ENCODE measurements at places on chromosomes 13 and 19. TPM values are rescaled to one million over a fixed set of nuclear protein-coding genes. Genes with fewer than 3 reads are reported as not detected.

The DIRAS1 gene
- not detected for total RNA-seq

- no peak for DNase-seq
- H3K27ac ChIP-seq: no peak overlapping the region
- no peaks in the 10 kb centered on the region for H3K36me3 ChIP-seq
- peaks cover 13% of the 10 kb centered on the region for H3K4me1 ChIP-seq
- no peak overlapping the region for H3K4me3 ChIP-seq
- H3K27me3 ChIP-seq: no peaks in the 10 kb centered on the region
Measured at GRCh38 chr13:28607187-28607955, 51.6 kb upstream of the POMP start.

- DNase-seq: no peak
- no peaks in the 10 kb centered on the region for H3K36me3 ChIP-seq
- no peaks in the 10 kb centered on the region for H3K27me3 ChIP-seq
- no peak overlapping the region for H3K4me3 ChIP-seq
- no peaks in the 10 kb centered on the region for H3K4me1 ChIP-seq
- H3K27ac ChIP-seq: no peak overlapping the region
Measured at GRCh38 chr13:78845656-78846365, 186.9 kb upstream of the OBI1 start.

DNA sequence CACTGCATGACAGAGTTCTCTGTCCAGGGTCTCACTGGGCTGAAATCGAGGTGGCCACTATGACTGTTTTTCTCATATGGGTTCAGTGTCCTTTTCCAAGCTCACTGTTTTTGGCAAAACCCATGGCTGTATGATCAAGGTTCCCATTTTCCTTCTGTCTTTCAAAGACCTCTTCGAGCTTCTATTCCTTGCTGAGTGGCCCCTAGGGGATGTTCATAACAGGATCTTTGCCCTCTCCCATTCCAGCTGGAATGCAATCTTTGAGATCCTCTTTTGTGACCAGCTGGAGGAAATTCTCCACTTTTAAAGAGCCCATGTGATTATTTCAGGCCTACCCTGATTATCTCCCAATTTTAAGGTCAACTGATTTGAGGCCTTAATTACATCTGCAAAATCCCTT is 572.5 kb upstream of the SLC10A2 start:
- H3K4me1 ChIP-seq: no peaks in the 10 kb centered on the region
- no peaks in the 10 kb centered on the region for H3K27me3 ChIP-seq
- no peak for DNase-seq
- no peak overlapping the region for H3K27ac ChIP-seq
- H3K4me3 ChIP-seq: no peak overlapping the region

The CD70 gene
- 63.1 TPM for total RNA-seq

The IZUMO2 gene
- not detected for total RNA-seq

The RASGRP4 gene
- total RNA-seq: 1.8 TPM

- no peak for DNase-seq
- H3K36me3 ChIP-seq: no peaks in the 10 kb centered on the region
- no peaks in the 10 kb centered on the region for H3K4me1 ChIP-seq
- H3K4me3 ChIP-seq: no peak overlapping the region
Measured at GRCh38 chr19:46109876-46110275, 14.6 kb downstream of the IGFL3 start.

GRCh38 chr19:55340784-55341147 is 1.1 kb downstream of the KMT5C start:
- no peak for DNase-seq
- no peaks in the 10 kb centered on the region for H3K36me3 ChIP-seq
- H3K27ac ChIP-seq: peak overlapping the region; percentile 95
- peak overlapping the region; percentile 77 for H3K4me3 ChIP-seq
- no peaks in the 10 kb centered on the region for H3K27me3 ChIP-seq
- peaks cover 24% of the 10 kb centered on the region for H3K4me1 ChIP-seq

- H3K27ac ChIP-seq: no peak overlapping the region
- no peak for DNase-seq
- no peak overlapping the region for H3K4me3 ChIP-seq
- no peaks in the 10 kb centered on the region for H3K4me1 ChIP-seq
Measured at GRCh38 chr19:30309905-30310601, 62.1 kb upstream of the ZNF536 start.

The CPT1C gene
- 0.66 TPM for total RNA-seq

GRCh38 chr19:29752450-29753025 is 37.5 kb upstream of the C19orf12 start:
- no peaks in the 10 kb centered on the region for H3K4me1 ChIP-seq
- no peaks in the 10 kb centered on the region for H3K36me3 ChIP-seq
- no peak overlapping the region for H3K4me3 ChIP-seq
- peaks cover 5% of the 10 kb centered on the region for H3K27me3 ChIP-seq
- no peak for DNase-seq
- H3K27ac ChIP-seq: no peak overlapping the region

GRCh38 chr13:62125451-62125850 is 709.8 kb upstream of the PCDH20 start:
- no peaks in the 10 kb centered on the region for H3K4me1 ChIP-seq
- H3K27me3 ChIP-seq: no peaks in the 10 kb centered on the region

The ERFL gene
- total RNA-seq: 1.4 TPM
